ENCODE measurements at places on chromosomes 12 and 14. TPM values are rescaled to one million over a fixed set of nuclear protein-coding genes. Genes with fewer than 3 reads are reported as not detected.

SOAT2 gene
- total RNA-seq: not detected

DNA sequence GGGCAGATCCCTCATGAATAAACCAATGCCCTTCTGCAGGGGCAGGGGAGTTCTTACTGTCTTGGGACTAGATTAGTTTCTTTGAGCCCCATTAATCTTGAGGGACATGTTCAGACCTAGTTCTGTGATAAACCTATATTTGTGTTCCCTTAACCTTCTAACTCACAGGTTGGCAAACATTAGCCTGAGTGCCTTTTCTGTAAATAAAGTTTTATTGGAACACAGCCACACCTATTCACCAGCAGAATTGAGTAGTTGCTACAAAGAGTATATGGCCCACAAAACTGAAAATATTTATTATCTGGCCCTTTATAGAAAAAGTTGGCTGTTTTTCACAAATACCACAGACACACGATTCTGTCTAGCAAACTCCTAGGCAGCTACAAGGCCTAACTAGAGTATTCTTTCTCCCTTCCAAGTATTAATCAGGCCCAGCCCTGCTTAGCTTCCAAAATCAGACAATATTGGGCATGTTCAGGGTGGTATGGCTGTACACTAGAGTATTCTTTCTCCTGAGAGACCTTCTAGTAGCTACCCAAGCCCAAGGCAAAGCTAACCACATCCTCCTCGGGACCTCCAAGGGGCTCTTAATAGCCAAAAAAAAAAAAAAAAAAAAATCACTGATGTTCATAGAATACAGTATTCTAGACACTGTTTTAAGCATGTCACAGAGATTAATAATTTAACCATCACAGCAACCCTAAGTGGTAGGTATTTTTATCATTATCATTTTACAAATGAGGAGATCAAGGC is 199.3 kb upstream of the PWP1 start:
- H3K4me1 ChIP-seq: no peaks in the 10 kb centered on the region
- no peaks in the 10 kb centered on the region for H3K27me3 ChIP-seq
- no peak overlapping the region for H3K27ac ChIP-seq
- no peaks in the 10 kb centered on the region for H3K36me3 ChIP-seq
- no peak for DNase-seq

GRCh38 chr12:112615196-112615595 is 176.4 kb upstream of the RPH3A start:
- H3K4me1 ChIP-seq: no peaks in the 10 kb centered on the region
- no peak overlapping the region for H3K4me3 ChIP-seq
- DNase-seq: no peak
- no peak overlapping the region for H3K27ac ChIP-seq
- no peaks in the 10 kb centered on the region for H3K27me3 ChIP-seq

GRCh38 chr12:58787021-58787760 is 133.1 kb downstream of the LRIG3 start:
- no peaks in the 10 kb centered on the region for H3K36me3 ChIP-seq
- no peaks in the 10 kb centered on the region for H3K27me3 ChIP-seq
- peak; percentile 71 for DNase-seq
- no peak overlapping the region for H3K4me3 ChIP-seq
- no peak overlapping the region for H3K27ac ChIP-seq

DNA sequence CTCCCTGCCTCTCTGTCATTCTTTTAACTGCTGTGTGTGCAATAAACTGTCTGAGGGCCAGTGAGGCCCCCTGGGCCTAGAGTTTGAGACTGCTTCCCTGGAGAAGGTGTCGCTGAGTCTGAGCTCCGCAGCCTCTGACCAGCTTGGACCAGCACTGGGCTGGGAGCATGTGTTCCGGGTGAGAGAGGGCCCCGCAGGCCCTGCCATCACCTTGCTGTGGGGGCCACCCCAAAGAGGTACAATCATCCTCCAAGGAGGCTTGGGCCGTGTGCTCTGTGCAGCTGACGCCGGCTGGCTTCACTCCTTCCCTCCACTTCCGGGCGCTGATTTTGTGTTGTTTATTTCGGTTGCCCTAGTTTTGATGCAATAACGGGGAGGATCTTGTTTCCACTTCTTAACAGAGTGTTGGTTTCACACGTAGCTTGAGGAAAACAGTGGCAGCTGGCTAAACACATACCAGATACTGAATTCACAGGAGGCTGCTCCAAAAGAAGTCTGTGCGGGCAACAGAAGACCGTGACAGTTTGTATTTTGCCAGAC is 121.6 kb downstream of the TMEM132C start:
- no peaks in the 10 kb centered on the region for H3K36me3 ChIP-seq
- H3K27me3 ChIP-seq: no peaks in the 10 kb centered on the region
- no peaks in the 10 kb centered on the region for H3K4me1 ChIP-seq

- no peak overlapping the region for H3K4me3 ChIP-seq
- H3K27me3 ChIP-seq: no peaks in the 10 kb centered on the region
- no peaks in the 10 kb centered on the region for H3K36me3 ChIP-seq
These were observed 113.3 kb downstream of the PRKD1 start for GRCh38 chr14:29814156-29815015.

- H3K4me1 ChIP-seq: no peaks in the 10 kb centered on the region
- H3K4me3 ChIP-seq: no peak overlapping the region
- H3K36me3 ChIP-seq: no peaks in the 10 kb centered on the region
- no peak for DNase-seq
These were observed 1075.8 kb upstream of the TMEM132C start for GRCh38 chr12:127191129-127191528.
